ENCODE measurements at places on chromosomes 3 and 15.

DNA sequence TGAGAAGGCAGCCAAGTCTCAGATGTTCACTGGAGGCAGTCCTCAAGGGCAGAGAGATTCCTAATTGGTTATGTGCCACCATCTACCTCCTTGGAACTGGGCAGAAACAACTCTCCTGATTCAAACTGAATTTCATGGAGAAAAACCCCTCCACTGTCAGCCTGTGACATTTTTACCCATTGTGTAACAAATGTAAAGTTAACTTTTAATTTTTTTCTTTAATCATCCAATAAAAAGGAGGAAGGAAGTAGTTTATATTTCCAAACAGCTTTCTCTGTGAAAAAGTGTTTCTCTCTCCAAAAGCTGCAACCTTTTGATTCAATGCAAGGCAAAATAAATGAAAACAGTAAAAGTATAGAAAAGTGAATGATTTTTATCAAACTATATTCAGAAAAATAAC lies 510 bp upstream of the COLQ start:
- DNase-seq, result no peak

DNA sequence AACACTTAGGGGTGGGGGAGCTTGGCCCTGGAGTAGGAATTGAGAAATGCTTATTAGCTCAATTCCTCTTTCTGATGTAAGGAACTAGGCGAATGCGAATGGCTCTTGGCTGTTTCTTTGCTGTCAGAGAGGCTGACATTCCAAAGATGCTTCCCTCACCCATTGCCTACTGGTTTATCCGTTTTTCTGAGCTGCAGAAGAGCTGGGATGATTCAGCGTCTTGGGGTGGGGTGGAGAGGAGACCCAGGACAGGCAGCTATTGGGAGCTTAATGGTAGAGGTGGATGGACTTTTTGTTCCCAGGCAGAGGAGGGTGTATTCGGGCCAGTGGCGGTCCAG lies 9.8 kb downstream of the PLEKHO2 start:
- DNase-seq, result no peak

DNA sequence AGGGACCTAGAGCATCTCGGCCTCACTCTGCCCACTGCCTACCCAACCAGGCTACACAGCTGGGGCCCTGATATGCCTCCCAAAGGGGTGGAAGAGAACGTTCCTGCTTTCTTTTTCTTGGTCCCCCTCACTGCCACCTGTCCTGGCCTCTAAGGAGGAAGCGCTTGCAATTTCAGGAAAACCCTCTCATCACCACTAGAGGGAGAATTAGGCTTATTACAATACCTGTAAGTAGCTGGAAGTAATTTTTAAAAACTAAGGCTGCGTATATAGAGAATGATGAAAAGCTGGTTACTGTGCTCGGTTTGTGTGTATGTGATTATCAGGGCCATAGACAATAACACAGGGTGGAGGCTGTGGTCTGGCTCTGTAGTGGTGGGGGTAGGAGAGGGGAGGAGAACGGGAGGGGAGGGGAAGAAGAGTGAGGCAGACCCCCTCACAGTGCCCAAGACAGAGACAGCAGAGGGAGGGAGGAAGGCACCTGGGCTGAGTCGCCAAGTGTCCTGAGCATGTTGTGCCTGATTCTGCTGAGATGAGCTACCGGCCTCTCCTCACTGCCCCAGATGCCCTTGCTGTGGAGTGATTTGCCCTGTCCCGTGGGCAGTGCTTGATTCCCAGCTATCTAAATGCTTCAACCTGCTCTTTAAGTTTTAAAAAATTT lies 3.3 kb downstream of the GABRG3 start:
- no peak for DNase-seq

DNA sequence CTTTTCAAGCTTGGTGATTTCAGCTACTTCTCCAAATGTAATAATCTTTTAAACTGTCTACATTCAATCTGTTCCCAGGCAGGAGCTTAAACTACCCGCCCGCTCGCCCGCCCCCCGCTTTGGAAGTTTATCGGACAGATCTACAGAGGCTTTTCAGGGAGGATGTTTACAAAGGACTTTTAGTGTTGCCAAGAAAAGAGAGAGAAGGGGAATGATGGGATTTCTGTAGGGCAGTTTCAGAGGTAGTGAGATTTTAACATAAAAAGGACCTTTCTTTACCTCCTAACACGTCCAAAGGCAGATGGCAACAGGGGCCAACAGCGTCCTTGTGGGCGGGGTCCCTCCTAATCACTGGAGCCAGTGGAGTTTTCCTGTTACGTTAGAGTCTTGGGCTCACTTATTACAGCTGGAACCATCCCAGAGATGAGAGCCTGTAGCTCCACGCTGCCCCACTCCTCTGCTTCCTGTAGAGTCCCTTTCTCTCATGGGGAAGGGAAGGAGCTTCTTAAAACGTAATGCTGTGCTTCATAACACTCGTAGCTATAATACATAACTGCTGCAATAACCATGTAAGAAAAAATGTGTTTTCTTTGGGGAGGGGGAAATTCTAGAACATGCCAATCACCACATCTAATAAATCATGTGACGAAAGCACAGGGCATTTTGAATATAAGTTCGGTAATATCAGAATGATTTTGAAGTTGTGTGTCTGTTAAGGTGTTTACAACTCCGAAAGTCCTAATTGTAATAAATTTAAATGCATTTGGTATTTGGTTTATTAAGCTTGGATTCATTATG lies 30.9 kb downstream of the HES1 start:
- DNase-seq, result no peak

DNA sequence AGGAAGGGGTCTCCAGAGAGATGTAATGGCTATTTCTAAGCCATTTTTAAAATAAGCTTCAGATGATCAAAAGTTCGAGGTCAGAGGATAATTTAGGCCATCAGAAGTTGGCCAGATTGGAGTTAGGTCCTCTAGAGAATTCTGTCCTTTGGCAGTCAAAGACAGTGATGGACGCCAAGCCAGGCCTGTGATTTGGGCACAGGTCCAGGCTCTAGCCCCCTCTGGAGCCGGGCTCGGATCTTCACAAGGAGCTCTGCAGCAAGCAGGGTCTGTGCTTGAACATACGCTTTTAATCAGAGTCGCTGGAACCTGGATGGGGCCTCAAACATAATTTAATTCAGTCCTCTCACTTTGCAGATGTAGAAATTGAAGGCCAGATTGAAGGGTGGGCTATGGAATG lies 151.4 kb upstream of the BCL6 start:
- DNase-seq, result no peak

- DNase-seq, result no peak
These were observed 15.3 kb downstream of the GABPB1 start for GRCh38 chr15:50339717-50340116.

Measured in cortex of kidney (tissue), 1 donor.